ENCODE measurements at places on chromosomes 13 and 19. TPM values are rescaled to one million over a fixed set of nuclear protein-coding genes. Genes with fewer than 3 reads are reported as not detected.

The TMEM150B gene
- total RNA-seq: not detected

The RUBCNL gene
- 0.07 TPM for total RNA-seq

The SHC2 gene
- 1.3 TPM for total RNA-seq

The SLC35E1 gene
- total RNA-seq: 19.8 TPM

The PPM1N gene
- total RNA-seq: 7.4 TPM

The BCL2L12 gene
- 66.5 TPM for total RNA-seq

The GARIN5A gene
- 1.9 TPM for total RNA-seq

The ZNF490 gene
- 0.78 TPM for total RNA-seq
